ENCODE measurements at places on chromosomes 13 and 19.

- H3K4me3 ChIP-seq, result no peak overlapping the region
- no peaks in the 10 kb centered on the region for H3K27me3 ChIP-seq
- no peaks in the 10 kb centered on the region for H3K4me1 ChIP-seq
- no peak overlapping the region for H3K27ac ChIP-seq
- no peaks in the 10 kb centered on the region for H3K36me3 ChIP-seq
Observed at GRCh38 chr13:45690636-45691035, 11.5 kb upstream of the CBY2 start.

DNA sequence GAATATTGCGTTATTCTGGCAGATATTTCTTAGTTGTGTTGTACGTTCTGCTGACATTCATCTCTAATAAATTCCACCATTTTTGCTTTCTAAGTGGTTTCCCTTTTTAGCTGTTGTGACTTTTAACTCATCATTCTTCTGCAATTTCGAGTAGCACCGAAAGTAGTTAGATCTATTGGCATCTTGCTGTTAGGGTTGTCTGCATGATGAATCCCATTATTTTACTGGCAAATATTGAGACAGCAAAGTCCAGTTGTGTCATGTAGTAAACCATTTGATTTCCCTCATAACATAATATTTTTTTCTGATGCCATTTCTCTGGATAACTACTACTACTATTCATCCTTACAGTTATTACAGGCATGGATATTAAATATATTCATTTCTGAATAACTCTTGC lies 143.9 kb downstream of the SLITRK1 start:
- H3K27ac ChIP-seq, result no peak overlapping the region
- no peaks in the 10 kb centered on the region for H3K27me3 ChIP-seq
- no peaks in the 10 kb centered on the region for H3K4me1 ChIP-seq
- no peak for DNase-seq

- no peak for DNase-seq
- H3K27ac ChIP-seq, result no peak overlapping the region
Observed at GRCh38 chr19:18392926-18393325, 4.5 kb downstream of the LRRC25 start.

GRCh38 chr13:53012707-53013106 lies 15.9 kb upstream of the OLFM4 start:
- no peaks in the 10 kb centered on the region for H3K27me3 ChIP-seq
- no peak overlapping the region for H3K27ac ChIP-seq
- DNase-seq, result no peak

- peak overlapping the region; percentile 56 for H3K4me3 ChIP-seq
- H3K36me3 ChIP-seq, result peaks cover 7% of the 10 kb centered on the region
- peaks cover 9% of the 10 kb centered on the region for H3K4me1 ChIP-seq
- H3K27ac ChIP-seq, result no peak overlapping the region
- H3K27me3 ChIP-seq, result no peaks in the 10 kb centered on the region
Observed at GRCh38 chr19:2170219-2170618, 6.5 kb downstream of the DOT1L start.

DNA sequence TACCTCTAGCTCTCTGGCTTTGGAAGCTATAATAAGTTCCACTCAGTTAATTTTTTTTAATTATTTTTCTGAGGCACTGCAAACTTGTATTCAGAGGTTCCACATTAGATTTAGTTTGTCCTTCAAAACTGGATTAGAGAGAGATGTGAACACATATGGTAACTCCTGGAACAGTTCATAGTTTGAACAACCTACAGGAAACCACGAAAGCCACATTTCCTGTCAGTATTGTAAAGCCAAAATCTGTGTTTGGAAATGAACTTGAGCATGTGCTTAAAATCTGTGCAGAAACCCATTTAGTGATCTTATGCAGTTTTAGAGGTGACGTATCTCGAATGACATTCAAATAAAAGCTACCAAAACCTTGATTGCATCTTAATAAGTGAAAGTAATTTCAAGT lies 1952.0 kb downstream of the OLFM4 start:
- H3K36me3 ChIP-seq, result no peaks in the 10 kb centered on the region
- H3K27ac ChIP-seq, result no peak overlapping the region
- no peaks in the 10 kb centered on the region for H3K27me3 ChIP-seq
- H3K4me1 ChIP-seq, result no peaks in the 10 kb centered on the region

- H3K27ac ChIP-seq, result no peak overlapping the region
- no peak for DNase-seq
- no peaks in the 10 kb centered on the region for H3K27me3 ChIP-seq
- no peak overlapping the region for H3K4me3 ChIP-seq
Observed at GRCh38 chr19:287381-287871, 3.8 kb downstream of the PLPP2 start.

- H3K4me1 ChIP-seq, result no peaks in the 10 kb centered on the region
- H3K27ac ChIP-seq, result no peak overlapping the region
- H3K27me3 ChIP-seq, result no peaks in the 10 kb centered on the region
- H3K4me3 ChIP-seq, result no peak overlapping the region
Observed at GRCh38 chr13:76472916-76473315, 413.3 kb downstream of the KCTD12 start.

DNA sequence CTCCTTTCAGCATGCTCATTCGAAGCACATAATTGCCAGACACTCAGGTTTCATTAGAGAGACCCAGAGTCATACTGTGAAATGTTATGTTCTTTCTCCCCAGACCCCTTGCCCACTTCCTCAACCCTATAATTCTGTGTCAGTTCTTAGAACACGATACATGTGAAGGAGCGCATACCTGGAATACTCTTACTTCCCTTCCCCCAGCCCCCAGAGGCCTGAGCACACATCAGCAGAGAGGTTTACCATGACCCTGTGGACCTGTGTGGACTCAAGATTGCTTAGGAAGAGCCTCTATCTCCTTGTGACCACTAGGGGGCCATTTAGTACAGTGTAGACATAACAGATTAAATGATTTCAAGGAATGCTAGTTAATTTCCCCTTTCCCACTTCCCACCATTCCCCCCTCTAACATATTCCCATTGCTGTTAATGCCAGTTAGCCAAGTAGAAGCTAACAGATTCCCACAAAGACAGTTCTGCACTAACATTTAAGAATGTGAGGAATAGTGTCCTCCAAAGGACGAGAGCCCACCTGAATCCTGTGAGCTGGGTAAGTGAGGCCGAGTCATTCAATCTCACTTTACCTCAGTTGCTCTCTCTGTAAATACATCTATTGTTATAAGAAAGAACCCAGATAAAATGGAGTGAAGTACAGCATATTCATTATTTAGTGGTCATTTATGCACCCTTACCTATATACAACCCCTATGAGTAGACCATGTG lies 154.2 kb upstream of the MAB21L1 start:
- no peak overlapping the region for H3K4me3 ChIP-seq
- no peak overlapping the region for H3K27ac ChIP-seq

DNA sequence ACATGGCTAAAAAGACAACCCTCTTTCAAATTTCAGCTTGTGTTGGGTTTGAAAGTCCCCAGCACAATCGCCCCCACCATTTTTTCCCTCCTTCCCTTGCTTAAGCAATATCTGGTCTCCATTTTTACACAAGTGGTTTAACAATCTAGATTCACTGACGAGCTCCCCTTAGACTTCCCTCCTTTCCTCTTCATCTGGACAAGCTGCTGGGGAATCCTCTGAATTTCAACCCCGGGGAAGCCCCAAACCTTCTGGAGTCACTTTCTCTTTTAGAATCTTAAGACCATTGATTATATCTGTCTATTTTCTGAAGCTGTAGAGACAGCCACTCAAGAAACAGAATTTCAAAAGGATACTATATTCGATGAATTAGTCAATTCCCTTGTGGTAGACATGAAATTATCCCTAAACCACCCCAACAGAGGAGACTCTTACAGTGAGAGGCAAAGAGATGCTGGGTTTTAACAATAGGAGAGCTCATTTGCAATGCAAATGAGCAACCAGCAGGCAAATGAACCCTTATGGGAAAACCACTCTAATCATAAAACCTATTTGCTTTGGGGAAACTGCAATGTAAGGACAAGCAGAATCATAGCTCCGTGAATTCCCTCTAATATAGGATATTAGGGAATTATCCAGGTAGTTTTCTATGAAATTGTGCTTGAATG lies 78.9 kb downstream of the TEX26 start:
- H3K4me3 ChIP-seq, result no peak overlapping the region
- no peaks in the 10 kb centered on the region for H3K36me3 ChIP-seq
- no peak for DNase-seq

DNA sequence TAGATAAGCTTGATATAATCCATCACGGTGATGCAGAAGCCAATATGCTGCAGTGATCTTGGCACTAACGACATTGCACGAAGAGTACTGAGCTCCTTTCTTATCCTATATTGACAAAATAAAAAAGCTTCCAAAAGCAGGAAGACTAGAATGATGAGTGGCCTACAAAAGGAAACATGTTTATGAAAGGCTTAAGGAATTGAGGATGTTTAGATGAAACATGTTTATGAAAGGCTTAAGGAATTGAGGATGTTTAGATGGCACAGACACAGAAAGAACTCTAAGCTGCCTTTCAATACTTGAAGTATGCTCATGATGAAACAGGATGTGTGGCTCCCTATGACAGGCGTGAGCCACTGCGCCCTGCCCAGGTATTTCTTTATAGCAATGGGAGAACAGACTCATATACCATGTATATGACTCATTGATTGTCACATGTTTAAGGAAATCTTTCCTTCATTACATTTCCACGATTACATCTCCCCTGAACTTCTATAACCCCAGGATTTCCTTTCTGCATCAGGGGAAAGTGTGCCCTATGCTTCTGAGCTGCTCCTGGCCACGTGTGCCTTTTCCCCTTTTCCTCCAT lies 690.8 kb upstream of the ARGLU1 start:
- H3K27ac ChIP-seq, result no peak overlapping the region
- H3K4me3 ChIP-seq, result no peak overlapping the region
- no peaks in the 10 kb centered on the region for H3K36me3 ChIP-seq
- no peaks in the 10 kb centered on the region for H3K27me3 ChIP-seq

- DNase-seq, result no peak
- H3K27ac ChIP-seq, result no peak overlapping the region
- no peaks in the 10 kb centered on the region for H3K36me3 ChIP-seq
- no peaks in the 10 kb centered on the region for H3K4me1 ChIP-seq
Observed at GRCh38 chr19:14670408-14670807, 4.2 kb downstream of the ADGRE3 start.

GRCh38 chr19:33552191-33552927 lies 30.8 kb upstream of the PEPD start:
- no peak overlapping the region for H3K27ac ChIP-seq
- no peak overlapping the region for H3K4me3 ChIP-seq
- H3K4me1 ChIP-seq, result no peaks in the 10 kb centered on the region
- H3K36me3 ChIP-seq, result no peaks in the 10 kb centered on the region
- DNase-seq, result no peak

DNA sequence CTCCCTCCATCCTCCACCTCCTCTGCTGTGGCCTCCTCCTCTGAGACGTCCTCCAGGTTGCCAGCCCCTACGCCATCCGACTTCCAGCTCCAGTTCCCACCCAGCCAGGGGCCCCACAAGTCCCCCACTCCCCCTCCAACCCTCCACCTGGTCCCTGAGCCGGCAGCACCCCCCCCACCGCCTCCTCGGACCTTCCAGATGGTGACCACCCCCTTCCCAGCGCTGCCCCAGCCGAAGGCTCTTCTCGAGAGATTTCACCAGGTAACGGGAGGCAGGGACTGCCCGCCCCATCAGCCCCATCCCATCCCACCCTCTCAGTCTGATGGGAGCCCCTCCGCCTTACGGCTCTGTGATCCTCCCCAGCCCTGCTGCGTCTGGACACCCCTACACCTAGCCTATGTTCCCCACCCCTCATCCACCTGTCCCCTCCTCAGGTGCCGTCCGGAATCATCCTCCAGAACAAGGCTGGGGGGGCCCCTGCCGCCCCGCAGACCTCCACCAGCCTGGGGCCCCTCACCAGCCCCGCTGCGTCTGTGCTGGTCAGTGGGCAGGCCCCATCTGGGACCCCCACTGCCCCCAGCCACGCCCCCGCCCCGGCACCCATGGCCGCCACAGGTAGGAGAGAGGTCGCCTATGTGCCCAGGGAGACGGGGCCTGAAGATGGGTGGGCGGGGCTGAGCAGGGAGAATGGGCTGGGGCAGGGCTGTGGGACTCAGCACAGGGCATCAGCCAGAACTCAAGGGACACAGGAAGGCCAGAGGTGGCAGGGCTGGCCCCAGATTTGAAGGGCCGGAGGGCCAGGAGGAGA lies 18.6 kb upstream of the EHD2 start:
- DNase-seq, result no peak
- H3K27me3 ChIP-seq, result no peaks in the 10 kb centered on the region
- H3K27ac ChIP-seq, result no peak overlapping the region
- no peak overlapping the region for H3K4me3 ChIP-seq
- H3K36me3 ChIP-seq, result peaks cover 41% of the 10 kb centered on the region

- H3K27me3 ChIP-seq, result no peaks in the 10 kb centered on the region
- H3K4me1 ChIP-seq, result no peaks in the 10 kb centered on the region
- no peak overlapping the region for H3K27ac ChIP-seq
- no peak for DNase-seq
Observed at GRCh38 chr13:110637747-110638146, 22.4 kb downstream of the NAXD start.

GRCh38 chr13:90918536-90918935 lies 429.0 kb upstream of the MIR17HG start:
- no peak overlapping the region for H3K4me3 ChIP-seq
- no peaks in the 10 kb centered on the region for H3K27me3 ChIP-seq
- DNase-seq, result no peak
- H3K27ac ChIP-seq, result no peak overlapping the region
- no peaks in the 10 kb centered on the region for H3K36me3 ChIP-seq
- H3K4me1 ChIP-seq, result no peaks in the 10 kb centered on the region
